ENCODE measurements at places on chromosomes 11 and 22.
A peak's percentile ranks its signal among the peaks of the same experiment; 100 is the strongest.

DNA sequence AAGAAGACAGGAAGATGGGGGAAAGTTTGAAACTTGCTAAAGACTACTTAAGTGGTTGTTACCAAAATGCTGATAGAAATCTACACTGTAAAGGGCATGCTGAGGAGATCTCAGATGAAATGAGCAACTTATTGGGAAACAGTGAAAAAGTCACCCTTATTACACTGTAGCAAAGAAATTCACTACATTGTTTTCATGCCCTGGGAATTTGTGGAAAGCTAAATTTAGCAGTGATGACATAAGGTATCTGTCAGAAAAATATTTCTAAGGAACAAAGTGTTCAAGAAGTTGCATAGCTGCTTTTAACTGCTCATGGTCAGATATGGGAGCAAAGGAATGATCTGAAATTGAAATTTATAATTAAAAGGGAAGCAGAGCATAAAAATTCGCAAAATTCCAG is 702.4 kb upstream of the LRRC4C start:
- DNase-seq, result no peak

DNA sequence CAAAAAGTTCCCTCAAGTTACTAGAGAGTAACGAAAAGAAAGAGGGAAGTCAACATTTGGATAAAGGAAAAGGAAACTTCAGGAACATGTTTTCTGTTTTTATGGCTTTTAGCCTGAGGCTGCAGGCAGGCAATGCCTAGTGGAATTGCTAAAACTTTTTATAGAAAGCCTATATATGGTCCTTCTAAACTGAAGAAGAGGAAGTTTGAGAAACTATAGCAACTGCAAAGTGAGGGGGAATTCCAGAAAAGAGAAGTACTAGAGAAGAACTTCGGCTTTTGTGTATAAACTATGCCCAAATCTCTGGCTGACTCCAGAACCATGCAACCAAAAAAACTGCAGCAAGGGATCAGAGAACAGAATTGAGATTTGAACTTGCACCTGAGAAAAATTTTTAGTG is 74.3 kb upstream of the ARHGAP42 start:
- no peak for DNase-seq

- no peak for DNase-seq
Measured at GRCh38 chr11:64324692-64325469, 7.0 kb downstream of the PRDX5 start.

GRCh38 chr22:49827271-49827852 is 311 bp downstream of the BRD1 start:
- DNase-seq, result no peak

- no peak for DNase-seq
Measured at GRCh38 chr11:112042961-112043304, 17.7 kb downstream of the DLAT start.

GRCh38 chr11:9861860-9862725 is 198.2 kb downstream of the SWAP70 start:
- peak; percentile 63 for DNase-seq

DNA sequence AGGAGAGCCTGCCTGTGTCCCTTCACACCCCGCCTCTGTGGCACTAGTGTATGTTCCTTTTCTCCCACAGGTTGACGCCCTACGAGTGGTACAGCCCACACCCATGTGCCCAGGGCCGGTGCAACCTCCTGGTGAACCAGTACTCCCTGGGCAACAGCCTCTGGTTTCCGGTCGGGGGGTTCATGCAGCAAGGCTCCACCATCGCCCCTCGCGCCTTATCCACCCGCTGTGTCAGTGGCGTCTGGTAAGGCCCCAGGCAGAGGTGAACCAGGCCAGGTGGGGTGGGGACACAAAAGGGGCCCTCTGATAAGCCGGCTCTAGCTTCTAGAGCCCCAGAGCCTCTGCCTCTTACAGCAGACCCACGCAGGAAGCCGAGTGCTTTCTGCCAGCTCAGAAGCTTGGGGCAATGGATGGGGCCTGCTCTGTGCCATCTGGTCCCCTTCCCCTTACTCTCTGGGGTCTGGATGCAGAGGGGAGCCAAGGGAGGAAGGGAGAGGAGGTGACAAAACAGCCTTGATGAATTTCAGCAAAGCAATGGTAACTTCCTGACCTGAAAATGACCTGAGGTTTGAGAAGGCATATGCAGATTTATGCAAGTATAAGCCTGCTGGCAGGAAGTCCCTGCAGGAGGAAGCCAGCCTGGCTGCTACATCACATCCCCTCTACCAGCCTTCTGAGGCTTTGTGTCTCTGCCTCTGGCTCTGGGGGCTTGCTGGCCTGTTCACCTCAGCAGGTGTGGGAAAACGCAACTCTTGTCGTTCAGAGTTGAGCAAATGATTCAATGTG is 67.0 kb upstream of the TBCEL start:
- DNase-seq, result peak; percentile 31
